Cardiac muscle cell (in vitro differentiated cells and primary cell): ENCODE measurements at places on chromosomes 7 and 10. TPM values are rescaled to one million over a fixed set of nuclear protein-coding genes. Genes with fewer than 3 reads are reported as not detected.

The CLDN3 gene
- total RNA-seq, result 5.9 and 11.0 TPM in 2 replicates

The C7orf57 gene
- 0.53 TPM in 1 of 2 replicates, not detected in the other for total RNA-seq

The INHBA gene
- 3.0 and 5.7 TPM in 2 replicates for total RNA-seq

The ITPRID1 gene
- not detected in 2 replicates for total RNA-seq

The ZKSCAN5 gene
- 13.2 and 17.6 TPM in 2 replicates for total RNA-seq

The ZPBP gene
- total RNA-seq, result not detected in 2 replicates

The PRKG1 gene
- total RNA-seq, result 4.5 and 13.3 TPM in 2 replicates

The SCD gene
- total RNA-seq, result 149 and 275 TPM in 2 replicates

GRCh38 chr10:77163670-77164348 lies 473.8 kb downstream of the KCNMA1 start:
- DNase-seq, result peak; percentile 30

- no peak for DNase-seq
These were observed 97.8 kb downstream of the GALNT17 start for GRCh38 chr7:71229699-71230098.

DNA sequence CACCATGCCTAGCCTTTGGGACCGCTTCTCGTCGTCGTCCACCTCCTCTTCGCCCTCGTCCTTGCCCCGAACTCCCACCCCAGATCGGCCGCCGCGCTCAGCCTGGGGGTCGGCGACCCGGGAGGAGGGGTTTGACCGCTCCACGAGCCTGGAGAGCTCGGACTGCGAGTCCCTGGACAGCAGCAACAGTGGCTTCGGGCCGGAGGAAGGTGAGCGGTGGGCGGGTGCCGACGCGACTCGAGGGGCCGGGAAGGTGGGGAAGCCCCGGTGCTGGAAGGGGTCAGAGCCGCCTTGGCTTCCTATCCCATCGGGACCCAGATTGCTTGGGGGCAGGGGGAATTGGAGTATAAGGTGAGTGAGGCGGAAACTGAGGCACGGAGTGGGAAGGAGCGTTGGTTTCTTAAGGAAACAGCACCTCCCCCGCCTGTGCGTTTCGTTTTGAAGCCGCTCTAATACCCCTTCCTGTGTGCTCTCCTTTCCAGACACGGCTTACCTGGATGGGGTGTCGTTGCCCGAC lies 547 bp downstream of the DDIT4 start:
- DNase-seq, result no peak

- DNase-seq, result peak; percentile 7
These were observed 23.7 kb downstream of the CRPPA start for GRCh38 chr7:16397501-16398145.

DNA sequence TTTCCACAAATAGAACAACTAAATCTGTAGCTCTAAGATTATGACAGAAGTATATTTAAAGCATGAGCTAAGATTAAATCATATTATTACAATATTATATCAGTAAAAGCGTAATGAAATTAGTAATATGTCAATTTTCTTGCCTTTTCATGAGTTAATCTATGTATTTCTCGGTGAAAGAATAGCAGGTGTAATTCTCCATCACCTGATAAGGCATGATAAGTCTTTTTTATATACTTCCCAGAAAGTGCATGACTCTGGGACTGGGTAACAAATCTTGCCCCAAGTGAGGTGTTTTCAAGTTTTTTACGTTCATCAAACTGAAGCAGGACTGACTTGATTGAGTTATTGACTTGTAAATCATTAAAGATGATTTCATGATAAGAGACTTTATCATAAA lies 100.5 kb downstream of the HECW1 start:
- no peak for DNase-seq

DNA sequence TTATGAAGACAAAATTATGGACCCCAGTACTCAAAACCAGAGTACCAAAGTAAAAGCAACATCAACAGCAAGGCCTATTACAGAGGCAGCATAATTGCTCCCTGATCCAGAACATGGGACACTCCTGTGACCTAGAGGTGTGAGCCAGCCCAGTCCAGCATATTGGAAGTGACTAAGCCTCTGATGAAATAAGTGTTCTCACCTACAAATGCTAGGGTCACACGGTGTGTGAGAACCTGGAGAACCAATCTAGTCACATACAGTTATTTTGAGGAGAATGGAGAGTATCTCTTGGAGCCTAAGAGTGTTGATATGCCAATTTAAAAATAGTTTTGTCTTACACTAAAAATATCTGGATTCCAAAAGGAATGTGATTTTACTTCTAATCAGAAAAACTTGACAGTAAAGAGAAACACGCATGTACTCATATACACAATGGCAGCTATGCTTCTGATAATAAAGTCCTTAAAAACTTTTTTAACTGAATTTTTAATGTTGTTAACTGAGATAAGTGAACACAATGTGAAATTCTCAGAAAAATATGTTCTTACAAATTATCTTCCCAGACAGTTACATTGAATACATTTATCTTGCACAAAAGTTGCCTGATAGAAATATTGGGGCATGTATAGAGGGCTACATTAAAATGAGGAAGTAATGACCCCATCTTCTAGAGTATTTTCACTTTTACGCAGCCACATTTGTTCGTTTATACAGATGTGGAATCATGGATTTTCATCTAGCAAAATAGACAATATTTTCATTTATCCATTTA lies 56.8 kb upstream of the CD36 start:
- peak; percentile 45 for DNase-seq

GRCh38 chr7:136018104-136018503 lies 40.9 kb upstream of the MTPN start:
- no peak for DNase-seq

DNA sequence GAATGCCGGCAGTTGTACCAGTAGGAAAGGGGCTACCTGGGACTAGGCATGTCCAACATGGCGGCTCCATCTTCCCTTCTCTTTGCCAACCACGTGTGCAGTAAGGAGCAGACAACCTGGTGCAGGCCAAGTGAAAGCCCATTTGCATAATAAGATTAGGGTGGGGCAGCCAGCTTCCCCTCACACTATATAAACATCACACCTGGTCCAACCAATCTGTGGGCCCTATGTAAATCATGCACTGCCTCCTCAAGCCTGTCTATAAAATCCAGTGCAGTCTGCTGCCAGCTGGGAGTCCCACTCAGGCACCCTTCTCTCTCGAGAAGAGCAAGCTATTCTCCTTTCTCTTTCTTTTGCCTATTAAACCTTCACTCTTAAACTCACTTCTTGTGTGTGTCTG lies 429.3 kb downstream of the CALN1 start:
- DNase-seq, result no peak

DNA sequence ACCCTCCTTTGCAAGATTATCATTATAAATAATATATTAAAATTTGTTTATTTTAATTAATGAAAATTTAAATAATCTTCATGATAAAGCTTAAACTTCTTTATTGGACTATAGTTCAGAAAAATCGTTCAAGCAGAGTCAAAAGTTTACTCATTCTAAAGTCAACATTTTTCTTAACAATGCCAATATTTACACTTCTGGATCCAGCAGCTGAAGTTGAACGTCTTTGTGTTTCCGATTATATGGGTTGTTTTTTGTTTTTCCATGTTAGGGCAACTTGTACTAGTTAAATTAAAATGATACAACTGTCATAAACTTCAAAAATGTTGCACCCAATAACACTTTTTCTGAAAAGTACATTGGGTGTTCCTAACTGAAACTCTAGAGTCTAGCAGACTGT lies 43.8 kb downstream of the GRB10 start:
- DNase-seq, result no peak

DNA sequence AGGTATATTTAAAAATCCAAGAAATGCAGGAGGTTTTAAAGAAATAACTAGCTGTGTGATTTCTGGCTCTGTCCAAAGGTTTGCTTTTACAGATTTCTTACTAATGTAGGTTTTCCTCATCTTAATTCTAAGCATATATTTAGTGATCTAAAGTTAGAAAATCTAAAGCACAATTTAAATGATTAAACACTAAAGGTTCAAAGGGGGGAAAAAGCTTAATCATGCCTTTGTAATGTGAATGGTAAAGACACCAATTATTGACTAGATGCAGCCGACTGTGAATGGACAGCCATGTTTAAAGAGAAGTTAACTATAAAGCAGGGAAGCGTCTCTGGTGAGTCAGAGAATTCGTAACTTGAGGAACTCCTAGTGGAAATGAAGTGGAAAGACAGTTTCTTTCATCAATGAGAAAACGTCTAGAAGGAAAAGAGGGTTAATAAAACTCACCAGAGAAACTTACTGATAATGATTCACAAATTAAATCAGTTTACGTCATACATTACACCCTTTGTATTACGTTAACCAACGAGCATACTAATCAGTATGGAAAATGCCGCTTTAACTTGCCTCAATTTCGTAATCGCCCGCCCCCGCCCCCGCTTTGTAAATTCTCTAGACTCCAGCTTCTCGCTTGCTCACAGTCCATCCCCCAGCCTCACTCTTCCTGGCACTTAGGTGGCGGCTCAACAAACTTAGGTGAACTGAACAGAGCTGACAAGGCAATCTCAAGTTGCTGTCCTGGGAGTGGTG lies 1.1 kb upstream of the HBP1 start:
- peak; percentile 93 for DNase-seq

DNA sequence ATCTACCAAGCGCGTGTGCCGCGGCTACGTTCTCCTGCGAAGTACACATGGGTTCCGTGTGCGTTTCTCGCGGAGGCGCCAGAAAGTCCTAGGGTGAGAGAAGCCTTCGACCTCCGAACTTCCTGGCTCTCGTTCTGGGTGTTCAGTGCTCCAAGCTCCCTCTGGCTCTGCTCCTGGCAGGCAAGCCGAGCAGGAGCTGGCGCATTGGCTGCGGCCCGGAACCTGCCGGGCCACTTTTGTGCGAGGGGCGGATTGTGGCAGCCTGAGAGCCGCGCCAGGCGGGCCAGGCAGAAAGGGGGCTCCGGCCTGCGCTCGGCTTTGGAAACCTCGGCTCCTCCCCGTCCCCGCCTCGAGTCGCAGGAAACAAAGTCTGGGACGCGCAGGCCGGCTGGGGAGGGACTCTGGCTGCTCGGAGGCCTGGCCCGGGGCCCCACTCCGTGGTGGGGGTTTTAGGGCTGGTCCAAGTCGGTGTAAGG lies 9.6 kb downstream of the EMX2 start:
- no peak for DNase-seq

GRCh38 chr7:133330085-133330484 lies 77.2 kb downstream of the EXOC4 start:
- no peak for DNase-seq

DNA sequence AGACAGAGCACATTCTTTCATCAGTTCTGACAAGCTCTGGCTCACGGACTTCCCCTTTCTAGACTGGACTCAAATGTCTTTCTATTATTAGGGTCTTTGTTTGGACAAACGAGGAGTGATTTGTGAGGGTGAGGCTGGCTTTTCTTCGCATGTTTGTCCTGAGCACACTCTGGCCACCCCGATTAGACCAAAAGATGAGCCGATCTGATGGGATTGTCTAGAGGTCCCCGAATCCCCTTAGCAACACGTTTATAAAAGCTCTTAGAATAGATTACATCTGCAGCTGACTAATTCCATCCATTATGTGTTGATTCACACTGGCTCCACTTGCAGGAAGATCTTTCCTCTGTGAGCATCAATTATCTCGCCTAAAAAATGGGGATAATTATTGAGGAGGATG lies 675.4 kb upstream of the AUTS2 start:
- no peak for DNase-seq

- peak; percentile 84 for DNase-seq
These were observed 6.2 kb upstream of the RRP12 start for GRCh38 chr10:97407211-97407951.
